ENCODE measurements at places on chromosomes 2 and 18.
A peak's percentile ranks its signal among the peaks of the same experiment; 100 is the strongest.

DNA sequence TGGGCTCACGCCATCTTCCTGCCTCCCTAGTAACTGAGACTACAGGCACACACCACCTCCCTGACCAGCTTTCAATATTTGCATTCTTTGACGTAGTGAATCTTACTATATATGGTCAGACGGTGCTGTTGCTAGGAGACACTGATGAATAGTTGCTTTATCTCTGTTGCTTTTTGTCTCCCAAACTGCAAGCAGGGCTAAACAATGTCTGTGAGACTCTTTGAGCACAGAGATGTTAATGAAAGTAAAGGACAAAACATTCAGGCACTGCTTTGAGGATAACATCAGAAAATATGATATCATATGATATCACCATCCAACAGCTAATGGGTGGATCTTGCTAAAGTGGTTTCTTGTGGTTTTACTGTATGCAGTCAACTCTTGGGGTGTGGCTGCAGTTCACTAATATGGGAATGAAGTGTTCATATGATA, 43.0 kb downstream of the EMILIN2 start:
- no peak for DNase-seq

GRCh38 chr2:41934329-41934958, 113.4 kb upstream of the PKDCC start:
- no peak for DNase-seq

- peak; percentile 78 for DNase-seq
These were observed 105.6 kb downstream of the VSNL1 start for GRCh38 chr2:17646081-17646554.

DNA sequence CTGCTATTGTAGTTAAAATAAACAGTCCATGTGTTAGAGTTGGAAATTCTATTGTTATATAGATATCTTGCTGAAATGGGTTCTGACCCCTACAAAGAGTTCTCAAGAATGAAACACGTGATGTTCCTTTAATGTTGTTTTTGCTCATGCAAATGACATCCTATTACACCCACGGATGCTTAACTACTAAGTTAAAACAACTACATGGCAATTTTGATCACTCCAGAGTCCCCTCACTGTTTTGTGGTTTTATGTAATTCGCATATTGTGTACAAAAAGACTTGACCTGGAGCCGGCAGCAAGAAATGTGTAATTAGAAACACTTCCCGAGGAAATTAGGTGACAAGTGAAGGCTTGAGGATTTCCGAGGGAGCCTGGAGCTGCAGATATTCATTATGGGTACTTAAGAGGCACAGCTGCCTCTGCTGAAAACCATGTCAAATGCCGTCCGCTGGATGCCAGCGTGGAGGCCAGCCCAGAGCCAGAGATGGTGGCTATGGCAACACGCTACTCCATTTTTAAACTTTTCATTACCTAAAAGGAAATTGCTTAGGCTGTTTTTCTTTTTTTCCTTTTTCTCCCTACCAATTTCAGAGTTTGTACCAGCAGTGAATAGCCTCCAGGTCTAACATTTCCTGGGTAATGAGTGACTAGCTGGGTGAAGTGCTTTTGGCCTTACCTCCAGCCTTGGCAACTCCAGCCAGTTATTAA, 21.0 kb upstream of the CABLES1 start:
- peak; percentile 81 for DNase-seq

GRCh38 chr2:48107326-48107925, 201.1 kb upstream of the FBXO11 start:
- DNase-seq: peak; percentile 41

DNA sequence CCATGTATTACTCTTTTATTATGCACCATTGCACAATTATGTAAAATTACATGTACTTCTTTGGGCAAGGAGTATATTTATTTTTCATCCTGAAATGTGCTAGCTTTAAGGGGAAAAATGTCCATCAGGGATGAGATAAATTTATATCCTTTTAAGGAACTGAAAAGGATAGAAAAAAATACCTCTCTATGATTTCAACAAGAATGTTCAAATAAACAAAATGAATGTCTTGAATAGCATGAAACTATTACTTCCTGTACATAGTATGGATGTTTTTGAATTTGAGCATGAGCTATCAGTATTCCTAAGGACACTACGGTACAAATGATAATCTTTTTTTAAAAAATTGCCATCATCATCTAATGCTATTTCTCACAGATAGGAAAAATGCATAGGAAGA, 1611.9 kb upstream of the ZEB2 start:
- no peak for DNase-seq

All from Caki2 (cell line).